Endothelial cell of umbilical vein (primary cell): ENCODE measurements at places on chromosomes 2 and 18.

DNA sequence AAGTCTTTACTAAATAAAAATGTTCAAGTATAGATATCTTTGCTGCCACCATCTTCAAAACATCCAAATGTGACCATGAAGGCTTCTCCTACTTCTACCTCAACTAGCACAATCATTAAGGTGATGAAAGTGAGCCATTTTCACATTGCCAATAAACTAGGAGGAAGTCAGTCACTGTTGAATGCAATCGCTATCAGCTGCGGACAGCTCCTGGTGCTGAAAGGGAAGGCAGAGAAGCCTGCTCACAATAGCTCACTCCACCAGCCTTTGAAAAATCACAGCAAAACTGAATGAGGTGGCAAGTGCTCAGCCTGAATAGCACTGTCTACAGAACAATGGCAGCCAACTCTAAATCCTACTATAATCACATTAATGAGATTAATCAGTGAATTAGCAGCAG is 2.2 kb downstream of the MYT1L start:
- DNase-seq: no peak

DNA sequence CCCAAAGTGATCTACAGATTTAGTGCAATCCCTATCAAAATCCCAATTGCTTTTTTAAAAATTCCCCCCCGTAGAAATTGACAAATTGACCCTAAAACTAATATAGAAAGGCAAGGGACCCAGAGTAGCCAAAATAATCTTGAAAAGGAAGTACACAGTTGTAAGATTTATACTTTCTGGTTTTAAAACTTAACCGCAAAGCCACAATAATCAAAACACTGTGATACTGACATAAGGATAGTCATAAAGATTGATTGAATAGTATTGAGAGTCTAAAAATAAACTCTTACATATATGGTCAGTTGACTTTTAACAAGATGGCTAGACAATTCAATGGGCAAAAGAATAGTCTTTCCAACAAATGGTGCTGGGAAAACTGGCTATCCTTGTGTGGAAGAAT is 58.7 kb upstream of the GAREM2 start:
- no peak for DNase-seq

- no peak for DNase-seq
Measured at GRCh38 chr2:172723286-172723685, 12.4 kb upstream of the RAPGEF4 start.

- no peak for DNase-seq
Measured at GRCh38 chr2:156630579-156631337, 194.6 kb downstream of the GPD2 start.

- DNase-seq: no peak
Measured at GRCh38 chr2:6970976-6971480, 53.8 kb downstream of the RNF144A start.
